Activated T-cell treated with anti-CD3 and anti-CD28 coated beads, Interleukin-2, amount 50 U/mL, for 72 hours (primary cell): ENCODE measurements at places on chromosomes 2 and 18. TPM values are rescaled to one million over a fixed set of nuclear protein-coding genes. Genes with fewer than 3 reads are reported as not detected.

The QPCT gene
- total RNA-seq, result 0.35 TPM

The LIMS3 gene
- 1.3 TPM for total RNA-seq

The PLCL1 gene
- 2.8 TPM for total RNA-seq

- DNase-seq, result no peak
Observed at GRCh38 chr2:28809927-28810326, 707 bp upstream of the SPDYA start.

DNA sequence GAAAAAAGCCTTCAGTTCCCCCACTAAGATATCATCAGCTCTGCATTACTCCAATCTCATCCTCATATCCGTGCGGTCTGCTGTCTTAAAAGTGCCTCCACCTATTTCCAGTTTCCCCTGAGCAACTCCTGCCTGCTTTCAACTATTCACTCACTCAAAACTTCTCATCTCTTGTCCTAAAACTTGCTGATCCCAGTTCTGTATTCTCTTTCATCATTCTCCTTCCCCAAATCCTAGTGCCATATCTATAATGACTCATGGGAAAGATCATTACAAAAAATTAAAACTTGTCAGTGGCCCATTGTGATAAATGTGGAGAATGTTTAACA lies 20.0 kb downstream of the ACVR1 start:
- DNase-seq, result no peak

- no peak for DNase-seq
Observed at GRCh38 chr2:120865656-120866055, 130.0 kb downstream of the GLI2 start.

GRCh38 chr2:197080578-197081216 lies 154.2 kb upstream of the PGAP1 start:
- no peak for DNase-seq
